ENCODE measurements at places on chromosomes 4 and X.

- DNase-seq, result no peak
These were observed 40.5 kb upstream of the RELL1 start for GRCh38 chr4:37726666-37727065.

DNA sequence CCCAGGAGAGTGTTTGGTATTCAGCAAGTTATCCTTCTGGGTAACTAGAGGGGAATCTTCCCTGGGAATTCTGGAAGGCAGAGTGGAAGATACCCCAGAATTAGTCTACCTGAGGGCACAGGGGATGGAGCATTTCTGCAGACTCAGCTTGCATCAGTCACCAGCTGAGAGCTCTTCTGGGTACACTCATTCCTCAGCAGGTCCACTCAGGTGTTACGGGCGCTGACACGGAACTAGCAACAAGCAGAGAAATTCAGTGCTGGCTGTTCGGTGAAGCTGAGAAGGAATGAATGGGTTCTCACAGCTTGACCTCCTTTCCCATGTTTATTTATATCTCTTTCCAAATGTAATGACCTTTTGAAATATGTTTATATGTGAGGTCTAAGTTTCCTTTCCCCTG, 106.0 kb upstream of the PNPLA4 start:
- DNase-seq, result no peak

GRCh38 chr4:11428231-11428898, at the start of gene HS3ST1:
Gene HS3ST1, minus strand, starts transcription at chr4:11428894. Its CDS starts 28,889 bp downstream, at chr4:11400005.
- no peak for DNase-seq

GRCh38 chr4:184280591-184281071, 63.0 kb upstream of the ENPP6 start:
- no peak for DNase-seq

DNA sequence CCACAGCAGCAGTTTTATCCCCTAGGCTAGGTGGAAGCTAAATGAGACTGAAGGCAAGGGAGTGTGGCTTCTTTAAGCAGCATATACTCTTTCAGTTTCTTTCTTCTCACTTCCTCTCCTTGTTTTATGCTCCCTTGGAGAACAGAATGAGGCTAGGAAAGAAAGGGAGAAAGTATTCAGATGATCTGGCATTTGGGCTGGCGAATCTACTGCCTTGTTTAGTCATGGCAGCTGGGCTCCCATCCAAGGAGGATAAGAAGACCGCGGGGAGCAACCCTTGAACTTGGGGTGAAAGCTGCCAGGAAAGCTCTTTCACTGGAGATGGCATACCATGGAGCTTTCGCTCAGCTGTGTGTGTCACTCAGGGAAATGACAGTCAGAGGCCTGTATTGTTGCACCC, 72.1 kb downstream of the ARHGEF38 start:
- DNase-seq, result no peak

DNA sequence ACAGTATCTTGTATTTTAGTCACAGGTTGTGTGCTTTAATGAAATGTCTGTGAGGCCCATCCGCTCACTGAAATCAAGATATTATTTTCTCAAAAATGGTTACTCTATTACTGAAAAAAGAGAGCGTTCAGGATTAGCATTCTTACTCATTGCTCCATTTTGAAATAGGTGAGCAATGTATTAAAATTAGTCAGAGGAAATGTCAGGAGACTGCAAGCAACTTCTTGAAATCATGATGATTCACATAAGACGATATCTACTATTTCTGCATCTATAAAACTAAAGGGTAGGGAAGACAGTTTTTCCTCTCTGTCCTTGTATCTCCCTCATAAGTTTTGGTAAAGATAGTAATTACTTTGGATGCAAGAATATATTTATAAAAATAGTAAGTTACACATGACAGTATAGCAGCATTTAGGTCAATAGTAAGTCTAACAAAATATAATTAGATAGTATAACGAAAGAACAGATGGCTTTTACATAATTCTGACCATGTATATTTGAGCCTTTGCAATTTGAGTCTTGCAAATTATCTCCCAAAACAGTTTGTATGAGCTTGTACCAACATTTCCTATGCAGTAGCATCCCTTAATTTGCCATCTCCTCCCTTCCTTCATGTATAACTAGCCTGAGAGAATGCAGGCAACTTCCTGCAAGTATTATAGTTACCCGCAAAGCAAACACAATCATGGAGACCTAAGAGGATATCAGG, 937.8 kb downstream of the PCDH7 start:
- DNase-seq, result no peak

- DNase-seq, result no peak
These were observed 1431.1 kb upstream of the PCDH7 start for GRCh38 chr4:29289118-29289517.

DNA sequence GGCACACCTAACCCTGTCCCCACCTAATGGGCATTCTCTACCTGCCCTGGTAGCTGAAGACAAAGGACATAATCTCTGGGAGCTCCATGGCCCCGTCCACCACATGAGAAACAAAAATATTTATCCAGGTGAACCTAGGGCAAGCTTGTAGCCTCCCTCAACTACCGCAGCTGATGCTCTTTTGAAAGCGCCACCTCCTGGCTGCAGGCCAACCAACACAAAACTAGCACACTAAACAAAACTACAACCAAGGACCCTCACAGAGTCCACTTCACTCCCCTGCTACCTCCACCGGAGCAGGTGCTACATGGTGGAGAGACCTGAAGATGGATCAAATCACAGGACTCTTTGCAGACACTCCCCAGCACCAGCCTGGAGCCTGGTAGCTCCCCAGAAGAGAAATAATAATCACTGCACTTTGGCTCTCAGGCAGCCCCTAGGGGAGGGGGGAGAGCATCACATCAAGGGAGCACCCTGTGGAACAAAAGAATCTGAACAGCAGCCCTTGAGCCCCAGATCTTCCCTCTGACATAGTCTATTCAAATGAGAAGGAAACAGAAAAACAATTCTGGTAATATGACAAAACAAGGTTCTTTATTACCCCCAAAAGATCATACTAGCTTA, 111.3 kb upstream of the ATP8A1 start:
- no peak for DNase-seq

DNA sequence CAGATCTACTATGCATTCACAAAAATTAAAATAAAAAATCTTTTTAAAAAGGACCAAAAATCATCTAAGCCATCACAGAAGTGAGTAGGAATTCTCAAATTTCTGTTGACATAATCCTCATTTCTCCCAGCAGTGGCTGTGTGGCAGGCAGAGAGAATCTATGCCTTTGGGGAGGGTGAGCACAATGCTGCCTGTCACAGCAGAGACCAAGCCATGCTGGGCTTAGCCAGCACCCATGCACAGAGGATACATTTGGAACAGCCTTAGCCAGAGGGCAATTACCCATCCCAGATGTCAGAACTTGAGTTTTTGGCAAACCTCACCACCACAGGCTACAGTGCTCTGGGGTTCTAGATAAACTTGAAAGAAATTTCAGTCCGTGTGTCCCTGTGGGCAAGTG, 1274.8 kb upstream of the ADGRL3 start:
- DNase-seq, result no peak

GRCh38 chr4:8439914-8440491, 520 bp downstream of the ACOX3 start:
- no peak for DNase-seq

DNA sequence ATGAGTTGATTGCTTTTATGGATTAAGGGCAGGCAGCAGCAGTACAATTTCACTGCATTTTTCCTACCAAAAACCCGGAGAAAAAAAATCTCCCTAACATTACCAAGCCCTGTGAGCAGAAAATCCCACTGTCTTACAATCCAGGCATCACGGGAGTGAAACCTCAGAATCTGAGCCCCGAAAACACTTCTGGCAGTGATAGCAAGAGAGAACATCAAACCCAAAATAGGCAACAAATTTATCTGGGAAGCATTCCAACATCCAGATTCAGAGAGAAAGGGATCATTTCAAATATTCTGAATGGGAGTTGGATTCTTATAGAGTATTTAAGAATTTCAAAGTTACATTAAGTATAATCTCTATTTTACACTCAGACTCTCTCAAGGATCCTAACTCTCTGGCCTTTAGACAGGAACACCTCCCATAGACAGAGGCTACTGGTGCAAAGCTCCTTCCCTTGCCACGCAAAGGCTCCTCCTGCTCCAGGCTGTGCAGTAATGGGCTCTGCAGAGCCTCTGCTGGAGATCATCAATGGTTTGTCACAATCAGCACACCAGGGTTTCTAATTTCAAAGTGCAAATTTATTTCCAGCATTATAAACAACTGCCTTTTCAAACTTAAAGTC, 256.9 kb downstream of the PARM1 start:
- DNase-seq, result no peak

- DNase-seq, result no peak
These were observed 73.3 kb downstream of the NCAPG start for GRCh38 chr4:17884063-17884462.

- DNase-seq, result no peak
These were observed 28.2 kb downstream of the PHKA1 start for GRCh38 chrX:72685810-72686456.

GRCh38 chr4:186424745-186425144, 130.6 kb downstream of the MTNR1A start:
- DNase-seq, result no peak

- DNase-seq, result no peak
These were observed 35.7 kb upstream of the FMR1 start for GRCh38 chrX:147875866-147876596.

DNA sequence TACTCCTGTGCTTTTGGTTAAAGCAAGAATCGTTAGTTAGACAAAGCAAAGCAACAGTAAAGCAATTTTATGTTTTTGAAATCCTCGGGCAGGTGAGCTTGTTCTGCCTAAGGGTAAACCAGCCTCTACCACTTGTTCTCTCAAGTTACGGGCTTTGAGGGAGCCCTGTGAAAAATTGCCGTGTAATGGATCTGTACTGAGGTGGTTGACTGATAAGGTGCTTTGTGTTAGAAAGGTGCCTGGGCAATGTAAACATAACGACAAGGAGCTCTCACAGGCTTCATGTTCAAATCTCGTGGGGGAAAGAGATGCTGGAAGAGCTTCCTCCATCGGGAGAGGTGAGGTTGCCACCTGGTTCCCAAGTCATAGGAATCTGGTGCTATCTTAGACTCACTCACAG, 111.8 kb downstream of the TRAPPC11 start:
- no peak for DNase-seq

- peak; percentile 87 for DNase-seq
These were observed at the start of gene OCIAD2 for GRCh38 chr4:48906206-48907173. Gene OCIAD2, minus strand, starts transcription at chr4:48906774. Its CDS starts 2,225 bp downstream, at chr4:48904549.

- no peak for DNase-seq
These were observed 15.6 kb downstream of the XPNPEP2 start for GRCh38 chrX:129754056-129755024.

- no peak for DNase-seq
These were observed 8.7 kb upstream of the TADA2B start for GRCh38 chr4:7034262-7035081.

- DNase-seq, result no peak
These were observed 134.9 kb upstream of the VEGFC start for GRCh38 chr4:176927664-176928063.

DNA sequence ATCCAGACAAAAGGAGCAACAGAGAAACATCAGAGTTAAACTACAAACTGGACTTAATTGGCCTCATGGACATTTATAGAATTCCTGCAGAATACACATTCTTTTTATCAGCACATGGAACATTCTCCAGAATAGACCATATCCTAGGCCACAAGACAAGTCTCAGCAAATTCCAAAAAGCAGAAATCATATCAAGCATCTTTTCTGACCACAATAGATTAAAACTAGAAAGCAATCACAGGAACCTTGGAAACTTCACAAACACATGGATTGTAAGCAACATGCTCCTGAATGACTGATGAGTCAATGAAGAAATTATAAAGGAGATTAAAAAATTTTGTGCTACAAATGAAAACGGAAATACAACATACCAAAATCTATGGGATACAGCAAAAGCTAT, 526.7 kb downstream of the PCDH7 start:
- DNase-seq, result no peak

GRCh38 chr4:102321260-102321995, 23.9 kb downstream of the SLC39A8 start:
- DNase-seq, result no peak

DNA sequence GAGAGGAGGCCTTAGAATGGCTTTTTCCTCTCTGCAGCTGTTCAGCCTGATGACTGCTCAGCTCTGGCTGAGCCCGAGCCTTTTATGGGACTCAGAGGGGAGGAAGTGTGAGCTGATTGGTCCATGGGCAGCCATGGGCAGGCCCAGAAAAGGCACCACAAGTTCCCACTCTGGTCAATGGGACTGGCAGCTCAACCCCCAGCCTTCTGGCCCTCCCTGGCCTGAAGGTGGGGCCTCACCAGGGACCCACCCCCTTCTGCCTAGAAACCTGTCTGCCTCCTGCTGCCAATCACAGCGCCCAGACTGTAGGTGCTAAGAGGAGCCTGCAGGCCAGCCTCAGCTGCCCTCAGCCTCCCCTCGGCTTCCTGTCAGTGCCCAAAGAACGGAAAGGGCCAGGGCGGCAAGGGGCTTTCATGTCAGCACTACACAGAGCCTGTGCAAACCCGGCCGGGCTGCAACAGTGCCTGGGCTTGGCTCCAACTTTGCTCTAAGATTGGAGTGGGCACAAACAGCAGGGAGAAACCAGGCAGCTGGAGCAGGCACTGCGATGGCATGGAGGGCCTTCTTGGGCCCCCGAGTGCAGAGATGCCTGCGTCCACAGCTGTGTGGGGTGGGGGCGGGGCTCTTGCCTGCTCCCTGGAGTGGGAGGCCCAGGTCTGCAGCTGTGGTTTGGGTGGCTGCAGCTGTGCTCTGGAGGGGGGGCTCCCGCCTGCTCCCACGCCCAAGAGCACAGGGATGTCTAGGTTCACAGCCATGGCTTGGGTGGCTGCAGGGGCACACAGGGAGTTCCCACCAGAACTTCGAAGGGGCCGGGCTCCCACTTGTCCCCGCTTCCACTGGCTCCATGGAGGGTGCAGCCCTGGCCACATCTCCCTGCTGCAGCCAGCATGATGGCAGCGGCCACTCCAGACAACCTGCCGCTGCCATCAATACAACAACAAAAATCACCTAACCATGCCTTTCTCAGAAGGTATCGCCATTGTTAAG, 92.6 kb downstream of the NXF2 start:
- no peak for DNase-seq

DNA sequence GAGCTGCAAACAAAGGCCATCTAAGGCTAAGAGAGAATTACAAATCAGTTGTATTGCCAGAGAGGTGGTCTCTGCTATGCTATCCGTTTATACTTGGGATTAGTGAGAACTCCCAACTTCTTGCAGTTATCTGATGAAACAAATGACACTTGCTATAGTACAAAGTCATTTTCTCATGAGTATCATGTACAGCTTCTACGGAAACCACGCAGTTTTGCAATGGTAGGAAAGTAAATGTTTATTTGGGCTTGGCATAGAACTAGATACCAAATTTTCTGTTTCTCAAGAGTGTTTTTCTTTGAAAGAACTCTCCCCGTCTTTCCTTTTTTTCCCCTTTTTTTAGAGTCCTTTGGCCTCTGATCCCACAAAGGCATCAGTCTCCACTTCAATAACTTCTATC, 128.2 kb upstream of the ENPEP start:
- DNase-seq, result no peak

- DNase-seq, result peak; percentile 90
These were observed 3.9 kb downstream of the MAML3 start for GRCh38 chr4:140149846-140150635.

- DNase-seq, result peak; percentile 70
These were observed 1.8 kb downstream of the CPEB2 start for GRCh38 chr4:15003891-15004738.
